ENCODE measurements at places on chromosomes 2 and 18.

DNA sequence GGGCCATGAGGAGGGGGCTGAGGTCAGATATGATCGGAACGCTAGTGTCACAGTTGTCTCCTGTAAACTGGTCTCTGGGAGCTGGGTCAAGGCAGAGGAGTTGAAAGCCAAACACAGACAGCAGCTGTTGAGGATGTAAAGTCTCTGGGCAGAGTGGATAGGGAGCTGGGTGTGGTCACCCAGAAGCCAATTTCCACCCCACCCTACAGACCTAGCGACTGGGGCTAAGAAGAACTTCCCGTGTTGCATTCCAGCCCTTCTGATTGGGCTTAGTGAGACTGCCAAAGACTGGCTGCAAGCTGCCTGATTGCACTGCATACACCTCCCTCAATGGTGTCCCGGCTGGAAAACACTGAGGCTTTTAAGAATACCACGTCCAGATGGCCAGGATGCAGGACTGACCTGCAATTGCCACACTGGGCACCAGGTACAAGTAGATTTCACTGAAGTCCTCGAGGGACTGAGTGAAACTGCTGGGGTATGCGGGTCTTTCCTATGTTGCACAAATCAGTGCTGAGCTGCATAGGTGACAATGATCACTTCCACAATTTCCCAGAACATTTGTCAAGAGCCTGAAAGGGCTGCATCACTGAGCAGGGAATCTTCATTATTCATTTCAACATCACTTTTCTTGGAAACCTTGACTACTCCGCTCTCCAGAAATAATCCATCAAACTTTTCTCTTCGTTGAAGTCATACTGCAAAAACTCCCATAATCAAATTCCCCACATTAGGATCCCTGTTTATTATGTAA, 43.1 kb upstream of the EML4 start:
- DNase-seq, result no peak

DNA sequence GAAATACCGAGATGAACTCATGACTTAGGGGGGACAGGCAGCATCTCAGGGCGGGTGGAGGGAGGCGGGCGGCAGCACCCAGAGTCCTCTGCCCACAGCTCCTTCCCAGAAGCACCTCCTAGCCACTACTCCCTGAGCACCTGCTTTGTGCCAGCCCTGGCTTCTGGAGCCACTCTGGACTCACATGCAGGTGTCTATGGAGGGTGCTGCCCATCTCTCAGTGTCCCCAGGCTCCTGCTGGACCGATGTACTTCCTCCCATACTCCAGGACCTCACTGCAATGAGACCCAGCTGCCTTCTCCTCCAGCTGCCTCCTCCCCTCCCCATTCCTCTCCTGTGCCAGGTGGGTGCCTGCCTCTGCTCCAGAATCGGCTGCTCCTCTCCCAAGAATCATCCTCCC, 22.1 kb upstream of the OTOS start:
- no peak for DNase-seq

DNA sequence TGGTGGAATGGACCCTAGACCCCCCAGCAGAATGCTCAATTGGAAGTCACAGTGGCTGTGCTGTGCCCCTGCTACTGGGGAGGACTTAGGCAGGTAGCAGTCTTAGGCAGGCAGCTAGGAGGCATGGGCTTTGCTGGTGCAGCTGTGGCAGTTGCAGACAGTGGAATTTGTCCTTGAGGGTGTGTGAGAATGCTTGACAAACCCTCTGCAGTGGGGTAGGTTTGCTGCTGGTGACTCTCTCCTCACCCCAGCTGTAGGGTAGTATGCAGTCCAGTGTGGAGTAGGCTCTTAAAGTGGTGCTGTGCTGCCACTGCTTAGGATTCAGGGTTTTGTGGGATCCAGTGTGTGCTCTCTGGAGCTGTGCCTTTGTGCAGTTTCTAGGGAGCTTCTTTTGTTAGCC, 61.3 kb downstream of the NUP35 start:
- no peak for DNase-seq

GRCh38 chr2:26191316-26192159, 18.6 kb downstream of the GAREM2 start:
- no peak for DNase-seq

DNA sequence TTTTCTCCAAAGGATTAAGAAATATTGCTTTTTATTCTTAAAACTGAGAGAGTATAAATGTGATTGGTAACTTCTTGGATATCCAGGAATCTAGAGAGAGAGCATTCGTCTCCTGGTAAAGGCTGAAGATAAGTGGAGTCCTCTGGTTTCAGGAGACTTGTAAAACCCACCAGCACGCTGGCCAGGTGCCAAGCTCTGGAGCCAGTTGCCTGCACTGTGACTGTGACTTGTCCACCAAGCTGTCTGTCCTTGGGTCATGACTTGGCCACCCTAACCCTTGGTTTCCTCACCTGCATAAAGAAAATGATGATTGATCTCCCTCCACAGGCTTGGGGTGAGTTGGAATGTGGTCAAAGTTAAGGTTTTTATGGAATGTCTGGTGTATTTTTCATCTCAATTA, 185.4 kb upstream of the NCKAP5 start:
- DNase-seq, result no peak
